Activated CD8-positive, alpha-beta T cell treated with anti-CD3 and anti-CD28 coated beads for 36 hours (primary cell): ENCODE measurements at places on chromosomes 2 and 18.

GRCh38 chr2:109421642-109422041 lies 192.1 kb downstream of the SEPTIN10 start:
- no peaks in the 10 kb centered on the region for H3K4me1 ChIP-seq
- H3K4me3 ChIP-seq: no peak overlapping the region
- H3K27ac ChIP-seq: no peak overlapping the region

GRCh38 chr2:206692971-206693370 lies 25.2 kb downstream of the DYTN start:
- H3K4me3 ChIP-seq: no peak overlapping the region
- no peaks in the 10 kb centered on the region for H3K27me3 ChIP-seq
- no peak for DNase-seq
- no peaks in the 10 kb centered on the region for H3K36me3 ChIP-seq

DNA sequence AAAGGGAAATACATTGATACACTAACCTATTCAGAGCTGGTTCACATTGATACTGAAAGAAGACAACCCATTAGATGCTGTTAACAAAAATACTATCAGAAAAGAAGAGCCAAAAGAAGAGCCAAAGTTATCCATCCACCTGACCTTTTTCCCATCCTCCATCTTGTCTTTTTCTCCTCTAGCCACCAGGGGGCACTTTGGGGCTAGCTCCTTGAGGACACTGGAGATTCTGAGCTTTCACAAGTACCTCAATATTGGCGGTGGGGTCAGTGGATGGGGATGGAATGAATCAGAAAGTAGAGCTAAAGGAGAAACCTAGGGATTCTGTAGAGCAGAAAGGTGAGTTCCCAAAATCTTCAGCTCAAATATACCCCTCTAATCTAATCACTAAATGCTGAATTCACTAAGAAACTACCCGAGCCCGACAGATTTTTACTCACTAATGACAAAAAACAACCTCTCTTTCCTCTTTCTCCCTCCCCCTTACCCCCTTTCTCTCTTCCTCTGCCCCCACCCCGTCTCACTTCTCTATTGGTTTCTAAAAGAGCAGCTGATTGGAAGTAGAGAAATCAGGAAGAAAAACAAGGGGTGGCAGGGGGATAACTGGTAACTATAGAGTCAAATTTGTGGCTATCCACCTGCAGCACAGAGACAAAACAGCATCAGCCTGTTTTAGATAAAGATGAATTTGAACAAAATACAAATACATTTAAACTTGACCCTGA lies 203.3 kb downstream of the TCF4 start:
- no peak overlapping the region for H3K27ac ChIP-seq
- no peak overlapping the region for H3K4me3 ChIP-seq
- peaks cover 2% of the 10 kb centered on the region for H3K4me1 ChIP-seq
- H3K36me3 ChIP-seq: no peaks in the 10 kb centered on the region

DNA sequence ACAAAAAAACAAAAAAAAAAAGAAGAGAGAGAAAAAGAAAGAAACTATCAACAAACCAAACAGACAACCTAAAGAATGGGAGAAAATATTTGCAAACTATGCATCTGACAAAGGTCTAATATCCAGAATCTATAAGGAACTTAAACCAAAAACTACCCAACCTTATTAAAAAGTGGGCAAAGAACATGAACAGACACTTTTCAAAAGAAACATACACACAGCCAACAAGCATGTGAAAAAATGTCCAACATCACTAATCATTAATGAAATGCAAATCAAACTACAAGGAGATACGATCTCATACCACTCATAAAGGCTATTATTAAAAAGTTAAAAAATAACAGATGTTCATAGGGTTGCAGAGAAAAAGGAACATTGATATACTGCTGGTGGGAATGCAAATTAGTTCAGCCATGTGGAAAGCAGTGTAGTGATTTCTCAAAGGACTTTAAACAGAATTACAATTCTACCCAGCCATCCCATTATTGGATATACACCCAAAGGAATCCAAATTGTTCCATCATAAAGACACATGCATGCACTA lies 7.2 kb upstream of the POLE4 start:
- H3K4me1 ChIP-seq: peaks cover 16% of the 10 kb centered on the region
- no peak overlapping the region for H3K27ac ChIP-seq
- H3K27me3 ChIP-seq: no peaks in the 10 kb centered on the region
- H3K36me3 ChIP-seq: peaks cover 33% of the 10 kb centered on the region
- H3K4me3 ChIP-seq: no peak overlapping the region
